ENCODE measurements at places on chromosomes 12 and 14. TPM values are rescaled to one million over a fixed set of nuclear protein-coding genes. Genes with fewer than 3 reads are reported as not detected.

Gene HOXC11
- total RNA-seq, result not detected

Gene VDR
- 84.6 TPM for total RNA-seq

Gene BEGAIN
- 6.0 TPM for total RNA-seq

Gene CNTN1
- not detected for total RNA-seq

Gene TEX52
- 0.29 TPM for total RNA-seq

Gene PTPRQ
- total RNA-seq, result not detected

Gene ZNF891
- 1.7 TPM for total RNA-seq

DNA sequence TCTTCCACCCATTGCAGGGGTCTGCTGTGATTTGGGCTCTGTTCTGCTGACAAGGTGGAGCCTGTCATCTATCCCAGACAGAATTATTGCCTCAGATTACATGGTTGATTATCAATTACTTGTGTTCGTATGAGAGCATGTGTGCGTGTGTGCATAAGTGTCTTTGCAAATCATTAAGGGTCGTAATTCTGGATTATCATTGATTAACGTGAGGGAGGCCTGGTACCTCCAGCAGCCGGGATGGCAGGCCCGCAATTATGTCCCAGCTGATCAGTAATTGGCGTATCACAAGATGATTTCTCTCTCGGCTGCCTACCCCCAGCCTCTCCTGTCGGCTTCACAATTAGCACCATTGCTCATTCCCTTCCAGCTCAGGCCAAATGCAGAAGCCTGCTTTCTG is 29.6 kb upstream of the IRF2BPL start:
- peaks cover 5% of the 10 kb centered on the region for H3K4me1 ChIP-seq
- no peak overlapping the region for H3K27ac ChIP-seq
- no peaks in the 10 kb centered on the region for H3K27me3 ChIP-seq
- no peaks in the 10 kb centered on the region for H3K36me3 ChIP-seq
- H3K4me3 ChIP-seq, result no peak overlapping the region
- no peak for DNase-seq

DNA sequence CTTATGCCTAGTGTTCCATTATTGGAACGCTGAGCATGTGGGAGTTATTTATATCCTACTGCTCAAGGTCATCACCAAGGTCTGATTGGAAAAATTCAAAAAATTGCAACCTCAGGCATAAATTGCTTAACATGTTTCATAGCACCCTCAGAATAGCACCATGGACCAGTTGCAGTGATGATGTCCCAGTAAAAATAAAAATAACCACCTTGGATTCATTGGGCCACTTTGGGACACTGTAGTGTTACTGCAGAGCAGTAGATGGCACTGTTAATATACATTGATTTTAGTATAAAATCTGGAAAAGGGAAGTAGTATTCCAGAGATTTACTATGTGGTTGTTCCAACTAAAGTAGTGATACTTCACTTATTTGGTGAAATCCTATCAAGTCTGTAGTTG is 31.0 kb upstream of the PTCSC3 start:
- no peak overlapping the region for H3K27ac ChIP-seq
- peaks cover 4% of the 10 kb centered on the region for H3K27me3 ChIP-seq
- H3K4me1 ChIP-seq, result peaks cover 5% of the 10 kb centered on the region
- DNase-seq, result no peak
- no peaks in the 10 kb centered on the region for H3K36me3 ChIP-seq

- H3K4me3 ChIP-seq, result peak overlapping the region; percentile 5
- H3K4me1 ChIP-seq, result peaks cover 76% of the 10 kb centered on the region
- peaks cover 5% of the 10 kb centered on the region for H3K36me3 ChIP-seq
- no peaks in the 10 kb centered on the region for H3K27me3 ChIP-seq
- peak; percentile 92 for DNase-seq
Measured at GRCh38 chr14:68285421-68286179, 466.0 kb downstream of the RAD51B start.

DNA sequence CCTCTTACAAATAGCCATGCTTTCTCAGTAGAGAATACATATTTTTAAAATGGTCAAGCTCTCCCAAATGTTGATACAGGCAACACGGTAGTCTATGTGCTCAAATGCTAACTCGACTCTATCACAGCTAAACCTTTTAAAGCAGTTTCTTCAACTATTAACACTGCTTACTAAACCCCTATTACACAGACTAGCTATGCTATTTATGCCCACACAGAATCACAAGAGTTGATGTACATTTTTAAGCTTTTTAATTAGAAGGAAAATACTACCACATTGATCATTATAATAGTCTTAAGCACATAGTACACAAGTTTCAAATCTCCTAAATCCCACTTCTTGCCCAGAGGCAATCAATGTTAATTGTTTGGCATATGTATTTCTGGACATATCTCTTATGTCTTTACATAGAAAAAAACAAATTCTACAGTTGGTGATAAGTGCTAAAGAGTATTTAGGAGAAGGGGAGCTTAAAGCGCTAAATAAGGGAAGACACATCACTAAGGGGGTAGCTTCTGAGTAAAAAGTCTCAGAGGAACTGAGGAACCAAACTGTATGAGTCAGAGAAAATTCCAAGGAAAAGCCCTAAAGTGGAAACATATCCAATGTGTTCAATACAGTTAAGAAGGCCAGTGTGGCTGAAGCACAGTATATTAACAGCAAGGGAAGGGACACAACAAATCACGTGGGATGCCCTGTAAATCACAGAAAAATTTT is 13.7 kb downstream of the HNRNPC start:
- no peaks in the 10 kb centered on the region for H3K27me3 ChIP-seq
- peaks cover 78% of the 10 kb centered on the region for H3K36me3 ChIP-seq
- peaks cover 62% of the 10 kb centered on the region for H3K4me1 ChIP-seq
- H3K4me3 ChIP-seq, result peak overlapping the region; percentile 51
- peak overlapping the region; percentile 77 for H3K27ac ChIP-seq

- H3K36me3 ChIP-seq, result no peaks in the 10 kb centered on the region
- H3K27me3 ChIP-seq, result peaks cover 4% of the 10 kb centered on the region
- H3K4me3 ChIP-seq, result no peak overlapping the region
- H3K27ac ChIP-seq, result no peak overlapping the region
- DNase-seq, result no peak
- H3K4me1 ChIP-seq, result no peaks in the 10 kb centered on the region
Measured at GRCh38 chr12:124302241-124302806, 7.4 kb downstream of the RFLNA start.

DNA sequence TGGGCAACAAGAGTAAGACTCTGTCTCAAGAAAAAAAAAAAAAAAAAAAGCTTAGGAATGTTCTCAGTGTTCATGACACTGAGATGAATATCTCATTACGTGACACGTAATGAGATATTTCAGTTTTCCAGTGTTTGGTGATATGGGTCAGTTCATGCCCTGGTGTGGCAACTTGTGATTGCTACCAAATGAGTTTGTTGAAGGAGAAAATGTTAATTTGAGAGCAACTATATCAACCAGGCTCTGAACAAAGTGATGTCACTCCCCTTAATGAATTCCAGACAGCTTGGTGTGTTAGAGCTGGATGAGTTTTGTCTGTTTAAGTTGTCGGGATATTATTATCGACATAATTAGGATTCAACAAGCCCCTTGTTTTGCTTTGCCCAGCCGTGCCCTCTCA is 211.7 kb downstream of the DPF3 start:
- no peak for DNase-seq
- no peaks in the 10 kb centered on the region for H3K36me3 ChIP-seq
- H3K27ac ChIP-seq, result no peak overlapping the region
- no peaks in the 10 kb centered on the region for H3K4me1 ChIP-seq

DNA sequence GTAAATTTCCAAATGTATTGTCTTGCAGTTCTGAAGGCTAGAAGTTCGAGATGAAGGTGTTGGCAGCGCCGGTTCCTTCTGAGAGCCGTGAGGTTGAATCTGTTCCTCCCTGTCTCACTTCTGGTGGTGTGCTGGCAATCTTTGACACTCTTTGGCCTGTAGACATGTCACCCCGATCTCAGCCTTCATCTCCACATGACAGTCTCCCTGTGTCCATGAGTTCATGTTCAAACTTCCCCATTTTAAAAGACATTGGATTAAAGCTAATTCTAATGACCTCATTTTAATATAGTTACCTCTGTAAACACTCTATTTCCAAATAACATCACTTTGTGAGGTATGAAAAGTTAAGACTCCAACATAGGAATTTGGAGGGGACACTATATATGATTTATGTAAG is 4.1 kb upstream of the RBM19 start:
- peaks cover 16% of the 10 kb centered on the region for H3K4me1 ChIP-seq
- no peak overlapping the region for H3K27ac ChIP-seq
- DNase-seq, result no peak
- peaks cover 20% of the 10 kb centered on the region for H3K27me3 ChIP-seq
- peaks cover 3% of the 10 kb centered on the region for H3K36me3 ChIP-seq

GRCh38 chr14:104294983-104295680 is 156.7 kb downstream of the KIF26A start:
- H3K27ac ChIP-seq, result no peak overlapping the region
- no peaks in the 10 kb centered on the region for H3K36me3 ChIP-seq
- DNase-seq, result no peak
- no peaks in the 10 kb centered on the region for H3K4me1 ChIP-seq
- H3K4me3 ChIP-seq, result no peak overlapping the region

GRCh38 chr14:24314377-24315193 is 3.3 kb downstream of the LTB4R start:
- H3K4me3 ChIP-seq, result no peak overlapping the region
- H3K36me3 ChIP-seq, result peaks cover 9% of the 10 kb centered on the region
- H3K27ac ChIP-seq, result peak overlapping the region; percentile 13

- DNase-seq, result peak; percentile 52
- H3K36me3 ChIP-seq, result no peaks in the 10 kb centered on the region
- H3K4me1 ChIP-seq, result peaks cover 10% of the 10 kb centered on the region
- no peak overlapping the region for H3K4me3 ChIP-seq
Measured at GRCh38 chr14:100025111-100025510, 40.1 kb upstream of the EVL start.

DNA sequence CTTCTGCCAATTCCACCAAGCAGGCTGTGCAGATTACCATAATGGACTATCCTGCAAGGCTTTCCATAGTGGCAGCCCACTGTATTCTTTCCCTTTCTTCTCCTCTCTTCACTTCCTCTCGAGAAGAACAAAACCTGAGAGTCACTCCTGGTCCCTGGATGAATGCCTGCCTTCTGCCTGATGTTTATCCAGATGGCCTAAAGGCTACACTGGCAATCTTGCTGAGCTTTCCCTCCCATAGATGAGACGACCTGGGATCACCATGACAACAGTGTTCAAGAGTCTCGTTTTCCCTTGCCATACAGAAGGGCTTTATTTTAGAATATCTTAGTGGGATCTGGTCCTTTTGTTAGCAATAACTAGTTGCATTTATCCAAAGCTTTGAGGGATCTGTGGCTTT is 142.3 kb downstream of the RTN1 start:
- H3K4me3 ChIP-seq, result no peak overlapping the region
- H3K27me3 ChIP-seq, result peaks cover 3% of the 10 kb centered on the region
- DNase-seq, result no peak
- H3K4me1 ChIP-seq, result no peaks in the 10 kb centered on the region

- no peaks in the 10 kb centered on the region for H3K27me3 ChIP-seq
- no peaks in the 10 kb centered on the region for H3K36me3 ChIP-seq
- peaks cover 26% of the 10 kb centered on the region for H3K4me1 ChIP-seq
- H3K27ac ChIP-seq, result no peak overlapping the region
- no peak for DNase-seq
Measured at GRCh38 chr14:97336179-97336578, 539.0 kb downstream of the VRK1 start.

GRCh38 chr12:45626965-45627364 is 102.5 kb upstream of the ARID2 start:
- H3K27me3 ChIP-seq, result peaks cover 7% of the 10 kb centered on the region
- DNase-seq, result no peak
- H3K4me3 ChIP-seq, result no peak overlapping the region
- no peaks in the 10 kb centered on the region for H3K36me3 ChIP-seq
- H3K27ac ChIP-seq, result no peak overlapping the region

DNA sequence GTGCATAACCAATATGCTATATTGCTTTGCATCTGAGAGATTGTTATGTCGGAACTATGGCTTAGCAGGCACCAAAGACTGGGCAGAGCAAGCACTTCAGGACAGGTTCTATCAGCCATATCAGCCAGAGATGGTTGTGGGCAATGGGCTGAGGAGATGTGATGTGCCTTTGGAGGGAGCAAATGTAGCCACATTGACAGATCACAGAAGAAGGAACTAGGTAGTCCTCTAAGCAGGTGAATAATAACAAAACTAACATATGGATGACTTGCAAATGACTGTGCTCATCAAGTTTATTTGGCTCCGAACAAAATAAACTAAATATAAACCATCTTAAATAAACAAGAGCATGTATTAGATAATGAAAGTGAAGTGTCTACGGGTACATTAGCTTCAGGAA is 291.7 kb downstream of the RMST start:
- H3K4me3 ChIP-seq, result no peak overlapping the region
- DNase-seq, result no peak
- H3K27ac ChIP-seq, result no peak overlapping the region
- no peaks in the 10 kb centered on the region for H3K36me3 ChIP-seq
- H3K4me1 ChIP-seq, result no peaks in the 10 kb centered on the region
- H3K27me3 ChIP-seq, result no peaks in the 10 kb centered on the region

DNA sequence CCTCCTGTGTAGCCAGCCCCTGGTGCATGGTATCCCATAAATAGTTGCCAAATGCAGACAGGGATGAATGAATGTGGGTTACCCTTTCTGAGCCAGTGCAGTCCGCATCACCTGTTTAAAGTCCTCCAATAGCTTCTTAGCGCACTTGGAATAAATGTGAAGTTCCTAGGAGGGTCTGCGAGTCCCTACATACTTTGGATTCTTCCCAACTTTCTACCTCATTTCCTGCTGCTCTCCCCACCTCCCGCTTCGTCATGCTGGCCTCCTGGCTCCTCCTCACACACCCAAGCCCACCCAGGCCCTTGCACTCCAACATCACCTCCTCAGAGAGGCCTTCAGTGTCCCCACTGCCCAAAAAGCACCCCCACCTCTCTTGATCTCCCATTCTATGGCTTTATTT is 17.7 kb downstream of the RFX4 start:
- DNase-seq, result no peak
- H3K4me1 ChIP-seq, result no peaks in the 10 kb centered on the region
- H3K4me3 ChIP-seq, result no peak overlapping the region
- H3K27me3 ChIP-seq, result peaks cover 8% of the 10 kb centered on the region
- no peak overlapping the region for H3K27ac ChIP-seq

All from activated CD8-positive, alpha-beta T cell treated with anti-CD3 and anti-CD28 coated beads for 36 hours (primary cell).